NCI-H524 (cell line): ENCODE measurements at places on chromosomes 11 and 22.

DNA sequence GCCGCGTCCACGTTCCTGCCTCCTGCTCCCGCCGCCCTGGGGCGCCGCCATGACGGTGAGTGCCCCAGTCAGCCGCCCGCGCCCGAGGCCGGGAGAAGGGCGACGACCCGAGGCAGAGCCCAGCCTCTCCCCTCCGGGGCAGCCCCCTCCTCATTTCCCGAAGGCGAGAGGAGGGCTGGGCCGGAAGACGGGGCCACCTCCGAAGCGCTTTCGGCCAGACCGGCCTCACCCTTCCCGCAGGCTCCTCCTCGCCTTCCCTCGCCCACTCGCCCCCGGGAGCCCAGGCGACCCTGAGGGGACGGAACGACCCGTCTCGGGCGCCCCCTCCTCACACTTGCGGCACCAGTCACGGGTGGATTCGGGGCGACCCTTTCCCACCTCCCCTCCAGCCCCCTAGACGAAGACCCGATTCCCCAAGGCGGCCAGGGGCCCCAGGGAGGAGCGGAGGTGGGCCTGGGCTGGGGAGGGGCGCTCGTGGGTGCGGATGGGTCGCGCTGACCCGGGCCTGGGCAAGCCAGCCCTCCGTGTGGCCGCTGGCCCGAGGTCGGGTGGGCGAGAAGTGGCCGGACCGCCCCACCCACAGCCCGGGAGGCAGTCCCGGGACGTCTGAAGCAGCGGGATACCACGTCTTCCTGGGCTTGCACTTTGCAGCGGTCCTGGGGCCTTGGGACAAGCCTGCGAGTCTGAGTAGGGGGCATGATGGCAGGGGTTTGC, 49.7 kb downstream of the TRIOBP start:
- DNase-seq: no peak

GRCh38 chr11:75520688-75521087, 5.1 kb downstream of the GDPD5 start:
- no peak for DNase-seq

DNA sequence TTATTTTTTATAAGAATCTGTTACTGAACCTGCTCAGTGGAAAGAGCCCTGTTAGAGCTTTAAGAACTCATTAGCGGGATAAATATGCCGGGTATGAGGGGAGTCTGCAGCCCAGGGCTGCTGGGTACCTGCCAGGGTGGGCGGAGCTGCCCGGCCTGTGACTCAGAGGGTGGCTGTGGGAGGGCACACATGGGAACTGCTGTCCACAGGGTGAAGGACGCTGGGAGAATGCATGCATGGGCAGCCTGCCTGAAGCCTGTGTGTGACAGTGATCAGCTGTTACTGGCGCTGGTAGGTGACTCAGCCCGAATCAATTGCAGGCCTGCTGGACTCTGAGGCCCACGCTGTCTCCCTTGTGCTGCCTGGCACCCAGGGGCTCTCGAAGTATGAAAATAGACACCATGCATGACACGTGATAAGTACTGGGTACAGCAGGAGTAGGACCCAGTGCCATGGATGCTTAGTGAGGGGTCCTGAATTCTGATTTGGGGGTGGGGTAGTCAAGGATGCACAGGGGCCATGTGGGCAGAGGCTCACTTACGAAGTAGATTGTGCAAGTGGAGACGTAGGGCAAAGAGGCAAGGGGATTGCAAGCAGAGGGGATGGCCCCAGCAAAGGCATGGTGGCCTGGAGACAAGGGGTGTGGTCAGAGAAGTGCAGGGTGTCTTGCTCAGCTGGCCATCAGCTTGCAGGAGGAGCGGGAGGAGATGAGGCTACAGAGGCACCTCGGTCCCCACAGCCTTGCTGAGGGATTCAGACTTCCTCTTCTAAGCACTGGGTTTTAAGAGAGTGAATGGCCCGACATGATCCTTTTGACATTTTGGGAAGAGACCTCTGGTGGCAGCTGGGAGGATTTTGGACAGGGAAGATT, 36.5 kb downstream of the GRIK4 start:
- no peak for DNase-seq

DNA sequence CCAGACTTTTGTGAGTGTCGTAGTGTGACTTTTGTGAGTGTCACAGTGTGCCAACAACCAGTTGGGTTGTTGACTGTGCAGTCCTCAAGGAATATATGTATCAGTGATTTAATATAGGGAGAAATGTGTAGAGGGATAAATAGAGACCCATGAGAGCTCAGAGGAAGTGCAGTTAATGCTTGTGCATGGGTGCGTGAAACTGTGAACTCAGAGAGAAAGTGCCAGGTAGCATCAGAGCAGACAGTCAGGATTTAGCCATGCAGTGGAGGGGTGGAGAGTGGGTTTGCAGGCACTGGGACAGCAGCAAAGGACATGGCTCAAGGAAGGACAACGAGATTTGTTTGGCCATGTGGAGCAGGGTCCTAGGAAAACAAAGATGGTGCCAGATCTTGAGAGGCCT, 33.6 kb downstream of the YWHAH start:
- no peak for DNase-seq

GRCh38 chr11:67615728-67616430, 9.1 kb downstream of the NDUFV1 start:
- no peak for DNase-seq

DNA sequence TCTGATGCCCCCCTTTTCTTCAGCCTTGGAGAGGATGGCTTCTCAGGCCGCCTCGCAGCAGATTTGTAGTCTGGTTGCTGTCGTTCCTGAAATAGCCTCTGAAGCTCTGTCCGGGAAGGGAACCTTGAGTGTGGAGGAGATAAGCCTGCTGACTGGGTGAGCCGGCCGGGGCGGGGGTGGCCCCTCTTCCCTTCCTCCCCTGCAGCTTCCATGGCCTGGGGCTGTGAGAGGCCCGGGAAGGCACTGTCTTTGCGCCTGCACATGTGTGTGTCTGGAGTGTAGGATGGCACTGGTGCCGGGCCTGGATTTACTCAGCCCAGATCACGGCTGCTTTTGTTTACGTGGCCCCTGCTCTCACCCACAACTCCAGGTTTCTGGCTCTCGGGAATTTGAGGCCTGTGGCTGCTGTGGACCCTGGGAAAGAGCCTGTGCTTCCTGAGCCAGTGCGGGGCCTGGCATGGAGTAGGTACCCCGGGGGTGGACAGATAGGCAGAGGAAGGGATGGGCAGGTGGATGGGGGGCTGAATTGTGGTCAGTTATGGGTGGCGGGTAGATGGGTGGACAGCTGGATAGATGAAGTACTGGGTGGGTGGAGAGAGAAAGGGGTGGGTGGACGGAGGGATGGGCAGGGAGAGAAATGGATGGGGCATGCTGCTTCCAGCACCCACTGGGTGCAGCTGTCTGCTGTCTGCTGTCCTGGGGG, 16.6 kb downstream of the KCNQ1 start:
- DNase-seq: no peak

DNA sequence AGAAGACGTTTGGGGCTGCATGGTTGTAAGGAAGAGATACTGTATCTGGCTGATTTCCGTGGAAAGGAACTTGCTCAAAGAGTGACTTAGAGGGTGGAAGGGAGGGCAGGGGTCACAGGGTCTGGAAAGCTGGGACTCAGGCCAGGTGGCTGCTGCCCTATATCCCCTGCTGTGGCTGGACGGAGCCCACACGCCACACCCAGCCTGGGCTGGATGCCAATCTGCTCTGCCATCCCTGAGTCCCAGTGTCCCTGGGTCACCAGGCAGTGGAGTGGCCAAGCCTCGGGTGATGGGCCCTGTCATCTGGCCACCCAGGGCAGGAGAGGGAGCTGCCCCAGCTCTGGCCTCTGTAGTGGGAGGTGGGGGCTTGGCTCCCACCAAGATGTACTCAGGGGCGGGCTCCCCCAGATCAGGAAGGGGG, 26.5 kb upstream of the KRTAP5-7 start:
- DNase-seq: no peak

- peak; percentile 37 for DNase-seq
These were observed 31.8 kb downstream of the YPEL1 start for GRCh38 chr22:21703684-21704316.

DNA sequence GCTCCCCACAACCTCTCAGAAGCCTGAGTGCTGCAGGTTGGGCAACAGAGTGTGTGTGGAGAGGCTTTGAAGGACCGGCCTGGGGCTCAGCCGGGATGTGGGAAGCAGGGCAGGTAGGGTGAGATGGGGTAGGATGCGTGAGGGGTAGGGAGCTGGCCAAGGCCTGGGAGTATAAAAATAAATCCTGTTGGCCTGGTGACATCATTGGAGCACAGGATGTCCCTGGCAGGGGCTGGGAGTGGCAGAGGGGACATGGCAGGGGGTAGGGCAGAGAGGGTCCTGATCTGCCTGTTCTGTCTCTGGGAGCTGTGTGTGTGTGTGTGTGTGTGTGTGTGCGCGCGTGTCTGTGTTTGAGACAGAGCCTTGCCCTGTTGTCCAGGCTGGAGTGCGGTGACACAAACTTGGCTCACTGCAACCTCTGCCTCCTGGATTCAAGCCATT, 28.6 kb downstream of the TEF start:
- DNase-seq: no peak

DNA sequence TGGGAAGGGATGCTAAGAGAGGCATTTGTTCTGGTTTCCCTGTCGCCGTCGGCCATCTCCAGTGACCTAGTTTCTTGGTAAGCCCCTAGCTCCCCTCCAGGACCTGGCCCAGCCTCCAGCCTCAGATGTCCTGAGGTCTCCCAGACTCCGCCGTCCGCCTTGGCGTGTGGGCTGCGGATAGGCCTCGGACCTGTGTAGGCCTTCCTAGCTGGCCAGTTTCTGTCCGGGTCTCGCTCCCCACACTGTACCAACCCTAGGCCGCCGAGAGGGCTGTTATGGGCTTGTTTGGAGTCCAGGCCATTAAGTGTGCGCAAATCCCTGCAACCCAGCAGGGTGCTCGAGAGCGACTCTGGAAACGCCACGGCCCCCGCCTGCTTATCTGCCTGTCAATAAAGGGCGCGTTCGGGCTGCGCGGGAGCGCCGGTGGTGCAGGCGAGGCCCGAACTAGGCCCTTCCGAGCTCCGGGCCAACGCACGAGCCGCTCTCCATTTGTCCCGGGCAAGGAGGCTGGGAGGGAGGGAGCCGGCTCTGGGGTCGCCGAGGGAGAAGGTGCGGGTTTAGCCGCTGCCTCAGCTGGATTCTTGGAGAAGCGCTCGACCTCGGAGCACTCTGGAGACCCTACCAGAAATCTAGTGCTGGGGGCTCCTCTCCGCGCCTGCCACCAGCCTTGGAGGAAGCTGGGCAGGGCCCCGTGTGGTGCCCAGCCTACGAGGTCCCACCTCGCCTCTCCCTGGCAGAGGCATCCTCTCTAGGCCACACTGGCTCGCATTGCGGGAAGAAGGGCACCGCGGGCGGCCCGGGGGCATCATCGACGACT, 8.7 kb upstream of the PAX6 start:
- DNase-seq: no peak

DNA sequence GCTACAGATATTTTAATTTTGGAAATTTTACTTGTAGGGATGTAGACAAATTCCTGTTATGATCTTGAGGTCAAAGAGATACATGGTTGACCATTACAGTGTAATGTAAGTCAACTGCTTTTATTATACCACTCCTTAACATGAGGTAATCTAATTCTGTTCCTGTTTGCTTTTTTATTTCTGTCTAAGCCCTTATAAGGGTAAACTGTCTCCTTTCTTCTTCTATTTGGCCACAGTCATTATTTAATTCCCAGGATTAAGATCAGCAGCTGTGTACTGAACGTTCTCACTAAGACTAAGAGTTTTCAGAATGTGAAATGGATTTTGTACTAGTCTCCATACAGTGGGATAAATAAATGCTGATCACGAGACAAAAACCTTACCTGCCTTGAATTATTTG, 32.8 kb downstream of the C2CD3 start:
- no peak for DNase-seq

DNA sequence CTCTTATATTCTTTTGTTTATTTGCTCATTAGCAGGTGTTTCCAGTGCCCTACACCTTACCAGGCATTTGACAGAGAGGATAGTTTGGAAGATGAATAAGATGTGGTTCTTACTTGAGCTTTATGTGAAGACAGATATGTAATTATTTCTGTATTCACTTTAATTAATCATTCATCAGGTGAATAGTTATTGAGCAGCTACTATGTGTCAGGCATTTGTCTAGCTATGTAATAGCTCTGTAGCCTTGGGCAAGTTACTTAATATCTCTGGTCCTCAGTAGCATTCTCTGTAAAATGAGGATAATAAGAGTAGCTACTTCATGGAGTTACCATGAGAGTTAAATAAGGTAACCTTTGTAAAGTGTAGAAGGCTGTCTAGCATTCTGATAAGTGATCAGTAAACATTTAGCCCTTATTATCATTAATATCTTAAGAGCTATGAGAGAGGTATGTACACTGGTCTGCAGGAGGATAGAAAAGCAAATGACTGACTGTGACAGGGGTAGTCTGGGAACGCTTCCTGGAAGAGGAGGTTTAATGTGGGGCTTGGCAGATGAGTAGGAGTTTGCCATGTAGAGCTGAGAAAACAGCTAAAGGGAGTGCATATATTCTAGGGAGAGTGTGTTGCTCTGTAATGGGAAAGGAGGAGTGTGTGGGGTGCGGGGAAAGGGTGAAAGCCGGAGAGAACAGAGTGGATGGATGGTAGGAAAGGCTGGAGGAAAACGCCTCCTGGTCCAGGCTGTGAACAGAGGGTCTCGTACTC, 56.1 kb downstream of the MICAL2 start:
- no peak for DNase-seq

GRCh38 chr11:131664816-131665215, 294.4 kb downstream of the NTM start:
- DNase-seq: no peak

- peak; percentile 60 for DNase-seq
These were observed 43.0 kb upstream of the USP47 start for GRCh38 chr11:11798586-11799438.

DNA sequence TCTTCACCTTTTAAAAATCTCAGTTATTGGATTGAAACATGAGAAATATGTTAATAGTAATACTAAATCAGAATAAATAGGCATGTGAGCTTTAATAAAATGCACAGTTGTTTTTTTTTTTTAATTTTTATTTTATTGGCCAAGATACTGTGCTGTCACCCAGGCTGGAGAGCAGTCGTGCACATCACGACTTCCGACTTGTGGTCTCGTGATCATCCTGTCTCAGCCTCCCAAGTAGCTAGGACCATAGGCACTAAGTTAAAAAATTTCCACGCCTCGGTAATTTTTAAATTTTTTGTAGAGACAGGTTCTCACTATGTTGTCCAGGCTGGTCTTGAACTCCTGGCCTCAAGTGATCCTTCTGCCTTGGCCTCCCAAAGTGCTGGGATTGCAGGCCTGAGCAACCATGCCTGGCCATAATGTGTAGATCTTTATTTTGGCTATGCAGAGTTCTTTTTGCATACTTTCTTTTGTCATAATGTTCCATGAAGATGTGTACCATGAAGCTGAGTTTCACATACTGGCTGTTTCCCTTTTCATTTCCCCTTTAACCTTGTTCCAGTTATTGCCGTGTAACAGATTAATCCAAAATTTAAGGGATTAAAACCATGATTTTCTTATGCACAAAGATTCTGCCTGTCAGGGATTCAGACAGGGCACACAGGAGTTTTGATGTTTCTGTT, 16.0 kb downstream of the CAPRIN1 start:
- DNase-seq: no peak
